Activated naive CD8-positive, alpha-beta T cell treated with anti-CD3 and anti-CD28 coated beads, Interleukin-2, amount 10 ng/mL, durations not matched to agents 7 days and 5 days (primary cell): ENCODE measurements at places on chromosomes 16 and 17. TPM values are rescaled to one million over a fixed set of nuclear protein-coding genes. Genes with fewer than 3 reads are reported as not detected.

NPIPA7 gene
- 12.0 TPM for total RNA-seq

CARD14 gene
- total RNA-seq, result not detected

ANKRD13B gene
- total RNA-seq, result 6.0 TPM

TAC4 gene
- total RNA-seq, result not detected

ACLY gene
- total RNA-seq, result 153 TPM

GSG1L2 gene
- not detected for total RNA-seq

DNA sequence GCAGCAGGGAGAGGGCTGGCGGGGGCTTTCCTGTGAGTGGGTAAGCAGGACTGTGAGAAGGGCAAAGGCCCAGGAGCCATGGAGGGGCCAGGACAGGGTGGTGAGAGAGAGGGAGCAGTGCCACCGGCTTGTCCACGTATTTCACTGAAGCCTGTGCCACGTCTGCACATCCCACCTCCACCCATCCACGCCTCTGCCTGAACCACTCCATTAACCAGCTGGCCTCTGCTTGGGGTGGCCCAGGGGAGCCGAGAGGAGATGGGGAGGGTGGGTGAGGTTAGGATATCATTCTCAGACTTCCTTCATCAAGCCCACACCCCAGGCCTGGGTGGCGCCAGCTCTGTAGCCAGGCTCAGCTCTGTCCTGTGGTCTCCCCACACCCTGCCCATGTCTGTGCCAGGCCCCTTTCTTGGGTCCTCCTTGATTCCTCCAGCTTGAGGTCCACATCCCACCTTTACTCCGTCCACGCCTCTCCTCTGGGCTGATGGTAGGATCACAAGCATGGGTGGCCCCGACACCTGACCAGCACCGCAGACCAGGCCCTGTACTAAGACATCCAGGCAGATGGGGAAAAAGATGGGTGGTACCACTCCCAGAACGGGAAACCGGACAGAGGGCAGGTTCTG is 3.2 kb upstream of the FN3K start:
- peaks cover 23% of the 10 kb centered on the region for H3K36me3 ChIP-seq
- H3K27me3 ChIP-seq, result no peaks in the 10 kb centered on the region
- H3K27ac ChIP-seq, result no peak overlapping the region
- no peaks in the 10 kb centered on the region for H3K4me1 ChIP-seq

DNA sequence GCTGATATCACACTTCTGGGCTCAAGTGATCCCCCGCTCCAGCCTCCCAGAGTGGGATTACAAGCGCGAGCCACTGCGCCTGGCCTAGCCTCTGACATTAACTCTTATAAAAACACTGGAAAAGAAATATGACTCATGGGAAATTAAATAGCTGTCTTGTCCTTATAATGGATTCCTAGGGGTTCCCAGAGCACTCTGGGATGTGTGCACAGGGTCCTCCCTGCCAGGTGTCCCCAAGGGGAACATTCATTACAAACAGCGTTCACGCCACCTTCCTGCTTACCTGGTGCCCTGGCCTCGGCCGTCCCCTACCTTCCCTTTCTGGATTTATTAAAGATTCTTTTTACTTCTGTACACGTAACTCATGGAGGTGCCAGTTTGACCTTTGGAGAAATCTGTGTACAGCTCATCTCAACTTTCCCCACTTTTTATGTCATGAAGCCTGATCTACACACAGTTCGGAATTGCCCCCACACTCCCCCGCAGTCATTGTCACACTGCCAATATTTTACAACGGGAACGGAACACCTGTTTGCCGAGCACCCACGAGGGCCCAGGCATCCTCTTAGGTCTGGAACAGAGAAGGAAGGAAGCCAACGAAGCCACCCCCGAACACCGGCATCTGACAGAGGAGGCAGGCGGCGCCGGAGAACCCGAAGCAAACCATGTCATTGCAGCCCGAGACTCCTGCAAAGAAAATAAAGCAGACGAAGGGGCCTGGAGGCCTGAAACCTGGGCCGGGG is 39.7 kb upstream of the MEAK7 start:
- H3K36me3 ChIP-seq, result peaks cover 54% of the 10 kb centered on the region
- DNase-seq, result no peak
- no peaks in the 10 kb centered on the region for H3K27me3 ChIP-seq

GRCh38 chr17:45311401-45311759 is 5.4 kb downstream of the MAP3K14 start:
- peak overlapping the region; percentile 85 for H3K4me3 ChIP-seq
- H3K27ac ChIP-seq, result peak overlapping the region; percentile 94
- peaks cover 68% of the 10 kb centered on the region for H3K4me1 ChIP-seq
- no peak for DNase-seq
- peaks cover 30% of the 10 kb centered on the region for H3K36me3 ChIP-seq

DNA sequence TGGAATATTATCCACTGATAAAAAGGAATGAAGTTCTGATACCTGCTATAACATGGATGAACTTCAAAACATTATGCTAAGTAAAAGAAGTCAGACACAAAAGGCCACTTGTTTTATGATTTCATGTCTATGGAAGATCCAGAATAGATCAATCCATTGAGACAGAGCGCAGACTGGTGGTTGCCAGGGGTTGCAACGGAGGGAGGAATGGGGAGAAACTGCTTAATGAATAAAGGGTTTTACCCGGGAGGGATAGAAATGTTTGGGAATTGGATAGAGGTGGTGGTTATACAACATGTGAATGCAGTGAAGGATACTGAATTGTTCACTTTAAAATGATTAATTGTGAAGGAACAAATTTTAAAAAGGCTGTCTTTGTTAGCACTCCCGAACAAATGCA is 30.2 kb downstream of the WDR59 start:
- H3K4me1 ChIP-seq, result peaks cover 2% of the 10 kb centered on the region
- no peaks in the 10 kb centered on the region for H3K27me3 ChIP-seq
- no peak for DNase-seq
- H3K27ac ChIP-seq, result peak overlapping the region; percentile 65
- H3K4me3 ChIP-seq, result no peak overlapping the region
- peaks cover 15% of the 10 kb centered on the region for H3K36me3 ChIP-seq

GRCh38 chr16:53755026-53755910 is 51.3 kb downstream of the FTO start:
- DNase-seq, result no peak
- H3K27me3 ChIP-seq, result no peaks in the 10 kb centered on the region
- H3K4me1 ChIP-seq, result peaks cover 2% of the 10 kb centered on the region

GRCh38 chr17:80738987-80739730 is 194.5 kb downstream of the RPTOR start:
- peak overlapping the region; percentile 83 for H3K27ac ChIP-seq
- DNase-seq, result peak; percentile 52
- peaks cover 45% of the 10 kb centered on the region for H3K4me1 ChIP-seq
- peaks cover 40% of the 10 kb centered on the region for H3K36me3 ChIP-seq
- H3K4me3 ChIP-seq, result peak overlapping the region; percentile 56

- H3K27ac ChIP-seq, result peak overlapping the region; percentile 79
- peaks cover 22% of the 10 kb centered on the region for H3K27me3 ChIP-seq
- H3K4me3 ChIP-seq, result peak overlapping the region; percentile 73
- H3K36me3 ChIP-seq, result peaks cover 4% of the 10 kb centered on the region
- peak; percentile 60 for DNase-seq
Observed at GRCh38 chr17:47229535-47230443, 20.6 kb downstream of the MYL4 start.

GRCh38 chr17:48162946-48163506 is 55.5 kb downstream of the SNX11 start:
- H3K36me3 ChIP-seq, result peaks cover 12% of the 10 kb centered on the region
- no peak for DNase-seq
- H3K27ac ChIP-seq, result peak overlapping the region; percentile 22
- no peaks in the 10 kb centered on the region for H3K27me3 ChIP-seq
- H3K4me1 ChIP-seq, result peaks cover 8% of the 10 kb centered on the region

DNA sequence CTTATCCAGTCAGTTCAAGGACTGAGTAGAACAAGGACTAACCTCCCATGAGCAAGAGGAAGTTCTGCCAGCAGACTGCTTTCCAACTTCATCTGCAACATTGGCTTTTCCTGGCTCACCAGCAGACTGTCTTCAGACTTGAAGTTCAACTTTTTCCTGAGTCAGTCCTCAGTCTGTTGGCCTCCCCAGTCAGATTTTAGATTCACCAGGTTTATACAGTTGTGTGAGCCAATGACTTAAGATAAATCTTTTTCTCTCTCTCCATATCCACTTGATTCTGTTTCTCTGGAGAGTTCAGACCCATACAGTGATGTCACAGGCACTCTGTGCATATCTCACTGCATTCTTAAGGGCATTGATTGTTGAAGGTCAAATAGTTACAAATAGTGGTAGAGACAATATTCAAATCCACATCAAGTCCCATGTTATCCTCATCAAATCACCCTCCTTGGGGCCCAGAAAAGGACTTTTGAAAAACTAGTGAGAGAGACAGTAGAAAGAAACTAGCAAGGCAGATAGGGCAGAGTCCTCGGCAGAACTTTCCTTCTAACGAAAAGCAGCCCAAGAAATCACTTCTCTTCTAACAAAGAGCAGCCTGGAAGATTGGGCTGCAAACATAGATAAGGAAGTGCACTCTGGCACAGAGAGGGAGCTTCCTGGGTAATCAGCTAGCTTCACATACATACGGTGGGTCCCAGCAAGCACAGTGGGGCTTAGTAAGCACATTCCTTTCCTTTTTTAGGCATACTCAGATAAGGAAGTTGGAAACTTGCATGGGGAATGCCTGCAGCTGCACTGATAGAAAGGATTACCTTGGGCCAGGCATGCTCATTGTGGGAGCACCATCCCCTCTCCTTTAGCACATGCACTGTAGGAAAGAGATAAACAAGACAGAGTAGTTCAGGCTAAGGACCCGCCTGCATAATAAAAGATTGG is 132.3 kb upstream of the FAM20A start:
- H3K27me3 ChIP-seq, result peaks cover 12% of the 10 kb centered on the region
- H3K27ac ChIP-seq, result no peak overlapping the region
- no peak overlapping the region for H3K4me3 ChIP-seq
- no peaks in the 10 kb centered on the region for H3K36me3 ChIP-seq
- no peak for DNase-seq
